NCI-H1105 treated with DMSO at 0.1 percent for 48 hours (cell line): ENCODE measurements at places on chromosomes 7 and 10.

DNA sequence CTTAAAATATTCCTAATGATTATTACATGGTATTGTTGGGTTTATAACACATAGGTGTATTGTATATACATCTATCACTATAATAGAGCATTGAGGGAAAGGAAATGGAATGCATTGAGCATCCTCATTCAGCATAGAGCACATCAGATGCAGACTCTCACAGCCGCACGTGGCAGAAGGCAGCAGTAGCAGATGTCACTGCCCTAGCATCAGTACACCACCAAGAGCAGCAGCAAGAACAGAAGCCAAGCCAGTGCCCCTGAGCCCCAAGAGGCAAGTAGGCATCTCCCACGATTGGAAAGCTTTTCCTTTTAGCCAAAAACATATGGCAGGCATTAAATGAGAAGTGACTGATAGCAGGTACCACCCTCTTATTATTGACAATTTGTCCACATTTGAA, 510.0 kb downstream of the TNS3 start:
- no peak for DNase-seq

DNA sequence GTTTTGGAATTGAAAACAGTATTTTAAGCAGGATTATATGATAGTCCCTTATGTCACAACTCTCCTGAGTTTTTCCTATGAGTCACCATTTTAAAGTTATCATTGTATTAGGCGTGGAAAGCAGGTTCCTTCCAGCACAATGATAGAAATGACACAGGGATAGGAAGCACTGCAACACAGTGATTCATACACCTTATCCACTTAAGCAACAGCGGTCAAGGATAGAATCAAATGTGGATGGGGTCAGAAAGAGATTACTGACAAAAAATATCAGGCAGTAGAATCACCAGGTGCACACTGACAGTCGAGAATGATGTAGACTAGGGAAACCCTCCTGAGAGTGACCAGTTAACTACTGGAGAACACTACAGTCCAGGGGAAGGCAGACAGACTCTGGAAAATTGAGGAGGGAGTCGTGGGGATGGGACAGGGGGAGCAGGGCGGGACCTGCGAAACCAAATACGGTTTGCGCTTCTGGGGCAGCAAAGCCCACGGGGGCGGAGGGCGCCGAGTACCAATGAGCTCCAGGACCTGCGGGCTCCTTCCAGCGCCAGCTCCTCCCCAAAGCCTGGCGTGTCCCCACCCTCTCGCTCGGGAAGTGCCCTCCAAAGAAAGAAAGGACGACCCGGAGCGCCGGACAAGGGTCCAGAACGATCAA, 479 bp downstream of the PNPLA8 start:
- DNase-seq = peak; percentile 91

DNA sequence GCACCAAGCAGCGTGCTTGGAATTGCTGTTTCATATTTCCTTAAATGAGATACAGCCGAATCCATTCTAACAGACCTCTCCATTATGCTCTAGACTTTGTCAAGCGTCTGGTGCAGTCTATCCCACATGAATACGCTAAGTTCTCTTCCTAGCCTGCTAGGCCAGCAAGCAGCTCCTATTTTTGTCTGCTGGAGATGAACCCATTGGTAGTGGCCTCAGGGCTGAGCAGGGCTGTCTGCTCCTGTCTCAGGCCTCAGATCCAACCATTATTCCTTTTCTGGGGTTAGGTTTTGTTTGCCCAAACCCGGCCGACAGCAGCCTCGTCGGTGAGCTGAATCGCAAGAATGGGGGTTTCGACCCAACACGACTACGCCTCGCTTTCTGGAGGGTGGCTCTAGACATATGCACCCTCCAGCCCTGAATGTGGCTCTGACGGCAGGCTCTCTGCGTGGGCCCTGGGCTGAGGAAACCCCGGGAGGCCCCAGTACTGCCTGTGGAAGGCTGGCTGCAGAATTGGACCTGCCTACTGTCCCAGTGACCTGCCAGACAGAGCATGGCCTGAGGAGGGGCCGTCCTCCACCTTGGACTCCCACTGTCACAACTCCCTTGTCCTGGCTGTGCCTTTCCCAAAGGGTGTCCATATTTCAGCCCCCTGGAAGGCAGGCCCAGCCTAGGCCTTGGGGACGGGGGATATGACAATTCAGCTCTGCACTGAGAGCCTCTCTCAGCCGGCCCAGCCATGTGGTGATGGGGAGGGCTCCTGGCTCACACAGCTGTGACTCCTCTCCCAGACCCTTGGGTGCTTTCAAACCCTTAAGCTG, 267.9 kb upstream of the TCERG1L start:
- no peak for DNase-seq

DNA sequence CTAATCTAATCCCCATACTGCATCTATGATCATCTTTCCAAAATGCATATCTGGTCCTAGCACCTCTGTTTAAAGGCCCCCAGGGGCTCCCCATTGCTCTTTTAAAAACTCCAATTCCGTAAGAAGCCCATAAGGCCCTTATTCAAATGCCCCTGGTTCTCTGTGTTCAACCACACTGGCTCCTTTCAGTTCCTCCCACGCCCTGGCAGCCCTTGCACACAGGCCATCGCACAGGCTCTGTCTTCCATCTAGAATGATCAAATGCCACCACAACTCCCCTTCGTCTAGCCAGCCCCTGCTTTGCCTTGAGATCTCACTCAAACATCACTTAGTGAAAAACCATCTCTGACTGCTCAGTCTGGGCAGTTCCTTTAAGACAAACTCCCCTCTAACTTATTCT, 112.9 kb upstream of the LYZL2 start:
- DNase-seq = no peak

GRCh38 chr7:65301007-65301406, 72.6 kb upstream of the ZNF92 start:
- DNase-seq = no peak

GRCh38 chr10:58817201-58817846, 304.7 kb downstream of the BICC1 start:
- no peak for DNase-seq

- no peak for DNase-seq
Observed at GRCh38 chr10:5711642-5712041, 27.0 kb downstream of the TASOR2 start.

GRCh38 chr7:4835398-4836205, 26.2 kb downstream of the PAPOLB start:
- DNase-seq = no peak

DNA sequence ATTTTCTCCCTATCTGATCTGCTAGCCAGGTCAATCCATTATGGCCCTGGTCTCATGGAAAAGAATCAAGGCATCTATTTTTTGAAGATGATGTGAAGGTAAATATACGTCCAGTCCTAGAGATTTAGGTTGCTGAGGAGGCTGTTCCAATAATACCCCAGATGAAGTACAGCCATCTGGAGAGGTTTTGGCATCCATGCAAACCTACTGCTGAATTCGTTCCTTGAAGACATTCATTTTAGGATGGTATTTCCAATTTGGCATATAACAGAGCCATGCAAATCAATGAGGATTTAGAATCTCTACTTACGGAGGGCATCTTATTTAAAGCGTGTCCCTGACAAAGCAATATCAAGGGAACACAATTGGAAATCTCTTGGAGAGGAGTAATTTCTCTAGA, 465.5 kb downstream of the KCNMA1 start:
- no peak for DNase-seq

DNA sequence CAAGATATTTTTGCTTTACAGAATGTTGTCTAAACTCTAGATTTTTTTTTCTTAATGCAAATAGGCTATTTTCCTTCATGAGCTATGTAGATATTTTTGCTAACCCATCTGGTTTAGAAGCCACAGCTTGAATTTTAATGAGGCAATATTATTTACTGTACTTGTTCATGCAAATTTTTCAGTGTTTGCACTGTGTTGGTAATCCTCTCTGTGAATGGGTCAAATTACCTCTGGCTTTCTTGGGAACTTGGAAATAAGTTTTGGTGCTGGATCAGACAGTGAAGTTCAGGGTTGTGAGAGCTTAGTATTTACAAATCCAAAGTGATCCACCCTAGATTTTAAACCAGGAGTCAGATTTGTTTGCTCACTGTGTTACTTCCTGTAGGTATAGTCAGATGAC, 686.9 kb downstream of the NXPH1 start:
- DNase-seq = no peak

GRCh38 chr10:89274928-89275327, 23.4 kb upstream of the LIPA start:
- no peak for DNase-seq

DNA sequence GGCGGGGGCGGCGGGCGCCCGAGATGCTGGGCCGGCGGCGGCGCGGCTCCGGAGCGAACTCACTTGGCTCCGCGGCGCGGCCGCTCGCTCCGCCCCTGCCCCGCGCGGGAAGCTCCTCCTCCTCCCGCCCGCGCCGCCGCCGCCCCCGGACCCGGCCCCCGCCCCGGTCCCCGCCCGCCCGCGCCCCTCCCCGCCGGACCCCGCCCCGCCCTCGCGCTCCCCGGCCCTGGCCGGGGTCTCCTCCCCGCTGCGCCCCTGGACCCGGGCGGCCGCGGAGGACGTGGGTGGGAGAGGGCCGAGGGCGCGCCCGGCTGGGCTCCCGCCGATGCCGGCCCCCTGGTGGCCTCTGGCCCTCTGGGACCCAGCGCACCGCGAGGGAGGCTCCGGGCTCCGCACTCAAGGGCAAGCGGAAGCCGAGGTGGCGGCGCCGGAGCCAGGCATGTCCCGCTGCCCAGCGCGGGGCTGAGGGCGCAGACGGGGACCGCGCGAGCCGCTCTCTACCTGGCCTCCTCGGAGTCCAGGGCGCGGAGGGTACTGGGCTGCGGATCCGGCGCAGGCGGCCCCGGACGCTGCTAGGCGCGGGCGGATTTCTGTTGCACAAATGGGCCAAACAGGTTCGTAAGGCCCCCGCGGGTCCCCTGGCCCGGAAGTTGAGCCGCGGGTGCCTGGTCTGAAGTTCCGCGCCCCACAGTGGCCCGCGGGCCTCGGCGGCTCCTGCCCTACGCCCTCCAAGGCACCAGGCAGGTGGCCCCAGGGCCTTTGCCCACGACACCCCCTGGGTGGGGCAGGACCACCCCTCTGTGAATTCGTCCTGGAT, at the start of gene TCERG1L:
Gene TCERG1L, minus strand, starts transcription at position 61 of the 817 bp plus-strand sequence. CDS start 86 bp downstream, outside the sequence.
- DNase-seq = peak; percentile 16

DNA sequence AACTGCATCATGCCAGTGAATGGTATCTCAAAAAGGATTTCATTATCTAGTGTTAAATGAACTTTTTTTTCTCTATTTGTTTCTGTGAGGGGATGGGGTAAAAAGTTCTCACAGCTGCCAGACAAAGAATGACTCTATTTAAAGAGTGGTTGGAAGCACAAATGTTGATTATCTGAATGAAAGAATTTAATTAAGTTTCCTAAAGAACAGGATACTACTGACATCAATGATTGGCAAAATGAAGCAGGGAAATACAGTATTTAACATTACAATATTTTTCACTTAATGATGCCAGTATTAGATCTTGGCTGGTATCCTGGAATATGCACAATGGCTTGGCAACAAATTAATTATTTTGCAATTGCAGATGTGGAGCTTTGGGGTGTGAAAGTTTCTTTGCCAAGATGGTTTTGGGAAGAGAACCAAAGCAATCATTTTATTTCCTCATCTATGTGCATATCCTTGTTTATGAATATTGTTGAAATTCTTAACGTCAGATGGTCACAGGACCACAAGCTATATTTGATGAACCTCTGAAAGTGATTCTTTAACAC, 336.8 kb downstream of the ARL4A start:
- DNase-seq = peak; percentile 34

DNA sequence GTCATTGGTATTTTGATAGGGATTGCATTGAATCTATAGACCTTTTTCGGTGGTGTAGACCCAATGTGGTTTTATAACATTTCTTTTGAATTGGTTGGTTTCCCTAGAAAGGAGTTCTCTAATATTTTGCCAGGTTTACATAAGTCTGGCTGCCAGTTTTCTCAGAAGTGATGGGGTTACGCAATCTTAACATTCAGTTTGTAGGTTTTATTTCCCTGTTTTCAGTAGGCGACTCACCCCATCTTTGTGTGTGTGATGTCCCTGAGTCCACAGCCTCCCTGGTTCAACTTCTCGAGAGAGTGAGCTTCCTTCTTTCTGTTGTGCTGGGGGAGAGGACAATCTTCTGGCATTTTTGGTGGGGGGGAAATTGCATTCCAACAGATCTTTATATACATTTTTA, 9.6 kb upstream of the KIF5B start:
- no peak for DNase-seq

GRCh38 chr10:50963063-50963462, 77.6 kb upstream of the A1CF start:
- DNase-seq = no peak

- no peak for DNase-seq
Observed at GRCh38 chr10:31659665-31660064, 269.0 kb downstream of the ARHGAP12 start.

- no peak for DNase-seq
Observed at GRCh38 chr7:37359662-37360444, 88.8 kb downstream of the ELMO1 start.

DNA sequence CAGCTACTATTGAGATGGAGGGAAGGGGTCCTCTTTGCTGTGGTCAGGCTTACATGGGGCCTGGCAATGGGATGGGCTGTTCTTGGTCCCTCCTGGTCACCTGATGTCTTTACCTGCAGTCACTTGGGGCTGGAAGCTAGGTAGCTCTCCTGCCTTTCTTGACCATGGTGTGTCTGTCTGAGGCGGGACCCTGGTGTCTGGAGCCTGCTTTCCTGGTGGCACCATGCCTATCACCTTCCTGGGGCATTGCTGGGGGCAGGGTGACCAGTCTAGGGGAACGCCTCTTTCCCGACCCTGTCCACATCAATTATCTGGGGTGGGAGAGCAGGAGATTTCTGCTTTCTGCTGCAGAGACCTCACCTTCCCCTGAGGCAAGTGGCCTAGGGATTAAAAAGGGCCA, 55.6 kb downstream of the ARHGAP22 start:
- no peak for DNase-seq

DNA sequence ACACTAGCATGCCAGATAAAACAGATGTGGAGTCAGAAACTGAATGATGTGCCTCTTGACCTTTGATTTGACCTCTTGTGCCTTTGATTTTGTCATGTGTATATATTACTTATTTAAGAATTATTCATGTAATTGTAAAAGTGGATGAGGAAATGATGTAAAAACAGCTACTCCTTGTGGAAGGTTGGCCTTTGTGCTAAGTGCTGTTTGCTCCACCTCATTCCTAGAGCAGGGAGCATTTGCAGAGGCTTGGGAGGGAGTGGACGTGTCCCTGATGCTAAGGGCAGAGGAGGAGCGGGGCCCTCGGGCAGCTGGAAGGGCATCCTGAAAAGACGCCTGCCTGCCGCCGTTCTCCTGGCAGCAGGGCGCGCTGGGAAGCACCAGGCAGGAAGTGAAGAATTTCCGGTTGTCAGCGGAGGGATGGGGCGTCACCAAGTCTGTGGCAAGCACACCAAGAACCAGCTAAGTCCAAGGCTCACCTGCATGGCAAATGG, 197.6 kb upstream of the ZNF32 start:
- no peak for DNase-seq

- DNase-seq = no peak
Observed at GRCh38 chr10:67780759-67781538, 57.0 kb downstream of the DNAJC12 start.
